ENCODE measurements at places on chromosomes 6 and 20.

DNA sequence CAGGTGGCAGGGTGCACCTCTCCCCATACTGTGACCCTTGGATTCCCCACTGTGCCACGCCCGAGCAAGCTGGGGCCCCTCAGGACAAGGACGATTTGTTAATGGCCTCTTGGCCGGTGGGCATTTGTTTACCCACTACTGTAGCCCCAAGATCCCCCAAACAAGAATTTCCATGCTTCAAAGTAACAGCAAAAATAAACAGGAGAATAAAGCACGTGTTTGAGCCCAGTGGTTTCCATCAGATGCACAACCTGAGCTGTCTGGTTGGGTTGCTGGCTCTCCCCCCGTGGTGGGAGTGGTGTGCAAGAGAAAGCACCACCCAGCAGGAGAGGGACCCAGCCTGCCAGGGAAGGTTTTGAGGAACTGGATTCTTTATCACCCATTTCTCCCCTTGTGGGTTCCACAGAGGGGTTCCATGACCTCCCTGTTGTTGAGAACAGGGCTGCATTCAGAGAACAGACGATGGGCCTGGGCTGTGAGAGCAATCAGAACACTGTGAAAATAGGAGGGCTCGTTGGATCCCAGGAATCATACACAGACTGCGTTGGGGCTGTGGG, 4.8 kb downstream of the CD93 start:
- DNase-seq = no peak

- DNase-seq = no peak
Measured at GRCh38 chr6:17086469-17086868, 15.4 kb upstream of the STMND1 start.

GRCh38 chr20:51715856-51716185, 52.4 kb downstream of the ATP9A start:
- no peak for DNase-seq

DNA sequence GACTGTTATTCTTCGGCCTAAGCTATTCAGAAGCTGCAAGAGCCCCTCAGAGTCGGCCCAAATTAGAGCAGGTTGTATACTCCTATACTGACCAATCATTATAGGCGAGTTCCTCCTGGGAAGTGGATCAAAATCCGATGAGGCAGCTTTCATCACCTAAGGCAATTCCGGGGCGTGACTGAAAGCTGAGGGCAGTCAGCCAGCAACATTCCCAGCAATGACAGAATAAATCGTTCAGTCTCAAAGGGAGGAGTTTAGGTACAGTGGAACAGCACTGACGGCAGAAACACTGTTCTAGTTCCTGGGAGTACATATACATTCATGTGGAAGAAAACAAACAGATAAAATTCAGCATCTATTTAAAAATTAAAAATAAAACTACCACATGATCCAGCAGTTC, 10.8 kb downstream of the HLA-DQB2 start:
- DNase-seq = no peak

- DNase-seq = no peak
Measured at GRCh38 chr6:27592481-27593199, 119.7 kb upstream of the ZNF184 start.

- no peak for DNase-seq
Measured at GRCh38 chr6:167094436-167094819, 28.5 kb upstream of the CCR6 start.

DNA sequence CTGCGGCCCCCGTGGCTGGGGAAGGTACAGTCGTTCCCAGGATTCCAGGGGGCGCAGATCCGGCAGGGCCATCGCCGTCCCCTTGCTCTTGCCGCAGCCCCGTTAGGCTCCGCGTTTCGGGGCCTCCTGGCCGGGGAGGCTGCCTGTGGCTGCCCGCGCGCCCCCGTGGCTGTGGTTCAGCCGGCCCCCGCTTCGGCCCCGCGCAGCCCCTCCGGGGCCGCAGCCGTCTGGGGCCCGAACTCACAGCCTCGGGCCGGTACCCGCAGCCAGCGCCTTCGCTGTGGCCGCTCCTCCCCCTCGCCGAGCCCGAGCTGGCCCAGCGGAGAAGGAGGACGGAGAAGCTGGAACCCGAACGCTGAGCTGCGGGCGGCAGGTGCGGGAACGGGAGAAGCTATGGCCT, 1826.9 kb upstream of the DEFB115 start:
- DNase-seq = no peak

DNA sequence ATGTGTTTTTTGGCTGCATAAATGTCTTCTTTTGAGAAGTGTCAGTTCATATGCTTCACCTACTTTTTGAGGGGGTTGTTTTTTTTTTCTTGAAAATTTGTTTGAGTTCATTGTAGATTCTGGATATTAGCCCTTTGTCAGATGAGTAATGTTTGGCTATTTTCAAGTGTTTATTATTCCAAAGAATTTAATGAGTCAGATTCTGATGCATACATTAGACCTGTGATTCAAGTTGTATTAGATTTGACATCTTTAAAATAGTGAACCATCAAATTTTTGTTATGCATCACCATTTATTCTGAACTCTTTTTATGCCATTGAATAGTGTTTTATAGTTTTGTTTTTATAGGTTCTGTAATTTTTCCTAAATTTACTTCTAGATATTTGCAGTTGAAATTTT, 319.3 kb downstream of the PKHD1 start:
- no peak for DNase-seq

DNA sequence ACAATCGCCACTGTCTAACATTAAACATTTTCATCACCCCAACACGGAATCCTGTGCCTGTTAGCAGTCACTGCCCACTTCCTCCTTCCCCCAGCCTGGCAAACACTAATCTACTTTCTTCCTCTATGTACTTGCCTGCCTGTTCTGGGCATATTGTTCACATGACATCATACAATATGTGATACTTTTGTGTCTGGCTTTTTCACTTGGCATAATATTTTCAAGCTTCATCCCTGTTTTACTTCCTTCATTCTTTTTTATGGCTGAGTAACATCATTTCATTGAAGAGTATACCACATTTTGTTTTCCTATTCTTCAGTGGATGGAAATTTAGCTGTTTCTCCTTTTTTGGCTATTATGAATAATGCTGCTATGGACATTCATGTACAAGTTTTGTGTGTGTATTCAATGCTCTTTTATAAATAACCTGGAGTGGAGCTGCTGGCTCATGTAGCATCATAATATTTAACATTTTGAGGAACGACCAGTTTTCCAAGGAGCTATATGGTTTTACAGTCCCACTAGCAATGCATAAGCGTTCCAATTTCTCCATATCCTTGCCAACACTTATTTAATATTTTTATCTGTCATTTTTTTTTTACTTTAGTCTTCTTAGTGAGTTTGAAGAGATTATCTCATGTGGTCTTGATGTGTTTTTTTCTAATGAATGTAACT, 360.1 kb downstream of the HDGFL1 start:
- DNase-seq = no peak

GRCh38 chr20:43844778-43845614, 69.7 kb upstream of the TOX2 start:
- no peak for DNase-seq

- DNase-seq = no peak
Measured at GRCh38 chr6:6749702-6750491, 161.4 kb downstream of the LY86 start.

DNA sequence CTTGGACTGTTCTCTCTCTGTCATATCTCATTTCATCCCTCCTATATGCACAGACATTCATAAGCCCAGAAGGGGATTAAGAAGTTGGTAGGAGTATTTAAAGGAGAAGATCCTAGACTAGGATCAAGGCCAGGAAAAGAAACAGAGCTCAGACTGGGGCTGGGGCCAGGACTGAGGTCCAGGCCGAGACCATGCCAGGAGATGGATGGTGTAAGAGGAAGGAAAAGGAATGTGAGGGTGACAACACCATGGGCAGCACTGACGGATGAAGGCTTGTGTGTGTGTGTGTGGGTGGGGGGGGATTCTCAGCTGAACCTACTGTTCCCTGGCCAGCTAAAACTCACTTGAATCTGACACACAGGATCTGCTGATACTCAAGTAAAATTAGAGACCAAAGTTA, 182.1 kb downstream of the KIF6 start:
- DNase-seq = no peak

- no peak for DNase-seq
Measured at GRCh38 chr20:34600892-34601653, 42.6 kb downstream of the MAP1LC3A start.

- DNase-seq = no peak
Measured at GRCh38 chr6:136737871-136738691, 54.2 kb downstream of the MAP3K5 start.

DNA sequence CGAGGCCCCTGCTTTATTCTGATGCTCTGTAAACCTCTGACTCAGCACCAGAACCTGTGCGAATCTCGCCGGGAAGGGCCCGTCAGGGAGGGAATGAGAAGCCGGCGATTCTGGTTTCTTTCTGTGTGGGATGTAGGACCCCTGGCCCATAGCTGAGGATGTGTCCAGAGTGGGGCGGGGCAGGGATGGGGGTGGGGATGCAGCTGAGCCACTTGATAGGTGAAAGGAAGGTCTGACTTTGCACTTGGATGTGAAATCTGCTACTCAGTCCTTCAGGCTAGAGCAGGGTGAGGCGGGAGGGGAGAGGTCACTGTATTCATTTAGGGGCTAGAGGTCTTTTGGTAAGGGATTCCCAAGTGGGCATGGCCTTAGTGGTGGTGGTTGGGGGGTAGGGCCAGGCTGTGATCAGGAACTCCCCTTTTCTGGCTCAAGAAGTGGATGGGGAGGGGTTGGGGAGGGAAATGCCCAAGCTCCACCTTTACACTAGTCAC, 2.3 kb downstream of the TOX2 start:
- no peak for DNase-seq

DNA sequence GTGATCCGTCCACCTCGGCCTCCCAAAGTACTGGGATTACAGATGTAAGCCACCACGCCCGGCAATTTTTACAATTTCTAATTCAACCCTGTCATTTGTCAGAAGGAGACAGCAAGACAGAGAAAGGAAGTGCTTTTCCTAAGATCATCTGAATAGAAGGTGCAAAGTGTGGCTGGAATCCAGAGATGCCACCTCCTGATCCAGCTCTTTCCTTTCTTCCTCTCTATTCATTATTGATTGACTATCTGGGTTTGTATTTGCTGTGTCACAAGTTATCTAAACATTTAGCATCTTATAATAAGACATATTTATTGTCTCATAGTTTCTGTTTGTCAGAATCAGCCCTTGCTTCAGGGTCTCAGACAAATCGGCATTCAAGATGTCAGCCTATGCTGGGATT, 217.7 kb downstream of the BCAS1 start:
- DNase-seq = no peak

DNA sequence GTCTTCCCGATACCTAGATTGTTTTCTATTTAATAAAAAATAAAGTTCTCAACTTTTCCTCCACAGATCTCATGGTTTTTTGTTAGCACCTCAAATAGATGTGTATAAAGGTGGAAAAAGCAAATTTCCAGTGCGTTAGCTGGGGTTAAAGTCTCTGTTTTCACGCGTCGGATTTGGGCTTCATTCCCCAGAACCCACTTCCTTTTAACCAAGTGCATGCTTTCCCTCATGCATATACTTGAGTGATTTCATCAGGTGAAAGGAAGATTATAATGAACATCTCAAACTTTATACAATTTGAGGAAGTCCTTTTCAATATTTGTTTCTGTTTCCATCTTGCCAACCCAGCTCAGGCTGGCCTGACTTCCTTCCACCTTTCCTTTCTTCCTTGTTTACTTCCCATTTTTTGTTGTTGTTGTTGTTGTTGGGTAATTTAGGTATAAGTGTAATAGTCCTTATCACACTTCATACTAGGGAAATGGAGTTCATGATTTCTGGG, 43.9 kb upstream of the GGTLC1 start:
- DNase-seq = no peak

- DNase-seq = no peak
Measured at GRCh38 chr6:134020968-134021367, 31.5 kb downstream of the SLC2A12 start.

- DNase-seq = no peak
Measured at GRCh38 chr6:29590218-29590808, 5.4 kb downstream of the OR2H2 start.

DNA sequence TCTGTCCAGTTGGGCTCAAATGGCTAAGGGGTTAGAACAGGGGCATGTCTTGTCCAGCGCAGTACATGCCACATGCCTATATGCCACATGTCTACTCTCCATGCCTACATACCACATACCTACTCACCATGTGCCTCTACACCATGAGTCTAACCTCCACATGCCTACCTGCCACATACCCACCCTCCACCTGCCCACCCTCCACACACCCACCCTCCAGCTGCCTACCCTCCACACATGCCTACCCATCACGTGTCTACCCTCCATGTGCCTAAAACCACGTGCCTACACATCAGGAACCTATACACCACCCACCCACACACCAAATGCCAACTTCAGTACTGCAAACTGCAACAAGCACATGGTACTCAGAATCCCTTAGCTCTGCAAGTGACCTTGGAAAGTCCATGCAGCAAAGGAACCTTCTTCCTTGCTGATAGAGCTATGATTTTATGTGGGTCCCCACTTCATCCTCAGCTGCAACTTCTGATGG, 113.0 kb upstream of the CST7 start:
- DNase-seq = no peak

DNA sequence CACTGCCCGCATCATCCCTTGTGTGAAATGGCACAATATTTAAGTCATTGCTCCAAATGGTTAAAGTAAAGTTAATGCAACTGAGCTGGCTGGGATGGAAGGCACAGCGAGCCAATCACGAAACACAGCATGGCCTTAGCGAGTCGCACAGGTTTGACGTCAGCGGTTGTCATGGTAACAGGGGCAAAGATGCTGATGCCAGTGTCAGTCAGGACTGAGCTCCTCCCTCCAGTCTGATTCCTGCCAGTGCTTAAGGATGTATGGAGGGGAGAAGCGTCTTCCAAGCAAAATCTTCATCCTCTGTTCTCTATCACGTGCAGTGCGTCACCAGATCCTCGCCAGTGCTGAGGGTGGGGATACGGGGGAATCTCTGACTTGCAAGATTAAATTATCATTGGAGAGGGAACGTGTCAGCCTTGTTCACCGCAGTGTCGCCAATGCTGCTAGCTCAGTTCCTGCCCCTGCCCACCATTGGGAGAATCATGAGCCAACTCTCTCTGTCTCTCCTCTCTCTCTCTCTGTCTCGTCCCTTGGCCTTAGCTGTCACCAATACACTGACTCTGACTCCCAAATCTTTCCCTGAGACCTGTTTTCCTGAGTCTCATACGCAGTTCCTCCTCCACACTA, 24.5 kb downstream of the TSPYL4 start:
- DNase-seq = no peak

- DNase-seq = no peak
Measured at GRCh38 chr6:48735846-48736245, 624.8 kb upstream of the PTCHD4 start.

- no peak for DNase-seq
Measured at GRCh38 chr6:138657065-138657425, 116.5 kb upstream of the CCDC28A start.

DNA sequence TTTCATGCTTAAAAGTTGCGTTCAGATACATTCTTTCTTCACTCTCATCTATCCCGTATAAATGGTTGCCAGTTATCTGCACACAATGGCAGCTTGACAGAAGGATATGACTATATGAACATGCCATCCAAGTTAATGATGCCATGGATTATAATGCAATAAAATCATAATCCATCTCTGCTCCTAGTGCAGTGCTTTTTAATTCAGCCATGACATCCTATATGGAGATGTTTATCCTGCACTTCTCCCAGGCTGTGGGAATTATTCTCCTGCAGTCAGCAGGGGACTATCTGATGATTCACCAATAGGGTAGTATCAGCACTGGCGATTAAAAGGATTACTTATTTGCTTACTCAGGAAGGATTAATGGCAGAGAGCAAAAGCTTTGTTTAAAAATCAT, 273.8 kb downstream of the SAMD5 start:
- no peak for DNase-seq

GRCh38 chr6:27775796-27776184, 136.4 kb downstream of the OR2B2 start:
- no peak for DNase-seq
